ENCODE measurements at places on chromosomes 16 and 17.

DNA sequence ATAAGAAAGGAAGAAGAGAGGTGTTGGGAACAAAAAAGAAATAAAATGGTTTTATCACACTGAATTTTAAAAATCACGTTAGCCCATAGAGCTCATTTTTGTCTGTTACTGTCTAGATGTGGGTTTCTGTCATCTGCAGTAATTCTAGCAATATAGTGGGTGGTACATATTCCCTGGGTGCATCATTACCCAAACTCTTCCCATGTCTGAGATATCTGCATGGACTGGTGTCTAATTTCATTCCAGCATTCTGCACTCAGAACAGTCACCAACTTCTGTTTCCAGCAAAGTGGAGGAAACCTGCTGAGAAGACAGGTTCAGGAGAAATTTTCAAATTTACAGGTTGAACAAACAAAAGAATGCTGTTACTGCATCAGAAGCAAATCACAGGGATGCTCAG is 263.8 kb downstream of the CDH11 start:
- no peak for DNase-seq

- DNase-seq, result no peak
Observed at GRCh38 chr17:45319239-45319703, 2.5 kb upstream of the MAP3K14 start.

DNA sequence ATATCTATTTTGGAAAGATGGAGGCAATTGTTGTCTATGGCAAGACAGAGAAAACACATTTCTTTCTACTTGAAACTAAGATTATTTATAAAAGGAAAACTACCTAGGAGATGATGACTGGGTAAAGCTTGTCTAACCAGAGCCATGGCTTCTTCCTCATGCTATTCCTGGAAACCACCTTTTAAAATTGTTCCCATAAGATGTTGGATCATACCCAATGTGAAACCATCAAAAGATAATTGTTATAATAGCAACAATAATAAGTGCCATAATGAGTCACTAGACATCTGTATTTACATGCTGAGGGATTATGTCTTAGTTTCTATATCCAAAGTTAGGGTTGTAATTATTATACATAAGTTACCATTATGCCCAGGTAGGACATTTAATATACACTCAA is 428.4 kb downstream of the KCNJ2 start:
- no peak for DNase-seq

DNA sequence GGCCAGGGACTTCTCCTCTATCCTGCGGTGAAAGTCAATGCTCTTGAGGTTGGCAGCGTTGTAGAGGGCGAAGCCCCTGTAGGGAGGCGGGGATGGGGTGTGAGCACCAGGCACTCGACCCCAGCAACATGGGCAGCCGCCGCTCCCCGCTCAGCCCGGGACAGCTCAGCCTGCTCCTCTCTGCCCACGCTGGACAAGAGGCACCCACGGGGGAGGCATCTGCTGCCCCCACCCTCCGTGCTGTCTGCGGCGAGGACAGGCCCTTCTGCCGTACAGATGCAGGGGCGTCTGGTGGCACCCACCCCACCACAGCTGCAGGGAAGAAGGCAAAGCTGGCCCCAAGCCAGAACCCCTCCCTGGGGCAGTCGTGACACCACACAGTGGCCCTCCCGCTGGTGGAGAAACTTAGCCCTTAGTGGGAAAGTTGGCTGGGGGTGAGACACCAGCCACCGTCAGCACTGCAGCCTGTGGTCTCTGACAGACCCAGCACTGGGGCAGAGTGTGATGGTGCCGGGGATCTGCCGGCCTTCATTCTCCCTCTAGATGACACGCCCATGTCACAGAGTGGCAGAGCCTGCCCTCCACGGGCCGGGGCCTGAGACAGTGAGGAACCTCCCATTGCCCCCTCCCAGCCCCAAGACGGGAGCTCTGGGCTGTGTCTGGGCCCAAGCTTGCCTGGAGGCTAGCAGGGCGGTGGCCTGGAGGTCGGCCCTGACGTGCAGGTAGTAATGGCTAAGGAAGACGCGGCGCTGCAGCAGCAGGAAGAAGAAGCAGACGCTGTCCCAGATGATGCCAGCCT is 19.5 kb downstream of the CTU2 start:
- DNase-seq, result no peak

DNA sequence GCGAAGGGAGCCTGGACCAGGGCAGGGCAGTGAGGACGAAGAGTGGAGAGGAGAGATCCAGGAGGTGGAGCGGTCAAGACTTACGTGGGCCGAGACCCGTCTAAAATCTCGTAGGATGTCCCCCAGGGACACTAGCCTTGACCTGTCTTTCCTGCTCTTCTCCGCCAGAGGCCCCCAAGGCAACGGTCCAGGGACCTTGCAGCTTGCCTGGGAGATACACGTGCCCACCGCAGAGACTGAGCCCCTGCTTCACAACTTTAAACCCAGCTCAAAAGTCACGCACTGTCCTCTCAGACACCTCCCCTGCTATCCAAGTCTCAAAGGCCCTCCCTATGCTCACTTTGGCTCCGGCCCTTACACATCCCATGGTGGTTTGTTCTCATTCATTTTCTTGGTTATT is 9.4 kb downstream of the TIGD7 start:
- no peak for DNase-seq

- DNase-seq, result no peak
Observed at GRCh38 chr17:43931062-43931571, 11.2 kb downstream of the PPY start.

All from erythroblast (primary cell).